GM23338 (cell line): ENCODE measurements at places on chromosomes 7 and 10.
A peak's percentile ranks its signal among the peaks of the same experiment; 100 is the strongest.

- no peaks in the 10 kb centered on the region for H3K36me3 ChIP-seq
- H3K4me3 ChIP-seq, result no peak overlapping the region
- no peaks in the 10 kb centered on the region for H3K4me1 ChIP-seq
Observed at GRCh38 chr7:134246347-134246746, 70.4 kb downstream of the SLC35B4 start.

DNA sequence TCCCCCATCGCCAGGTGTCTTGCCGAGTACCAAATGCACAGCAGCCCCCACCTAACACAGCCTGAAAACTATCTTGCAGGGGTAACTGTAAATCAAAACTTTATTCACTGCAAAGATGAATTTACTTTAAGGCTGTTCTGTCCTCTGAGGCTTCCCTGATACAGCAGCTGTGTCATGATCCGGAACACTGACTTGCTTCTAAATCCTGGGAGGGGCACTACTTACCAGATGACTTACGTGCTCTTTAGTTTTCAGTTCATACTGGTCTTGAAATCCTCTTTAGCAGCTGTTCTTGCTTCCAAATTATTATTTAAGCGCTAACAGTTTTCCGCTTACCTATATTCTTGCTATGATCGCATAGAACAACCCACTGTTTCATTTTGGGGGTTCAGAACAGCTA lies 4.9 kb downstream of the DYNC1I1 start:
- H3K27me3 ChIP-seq, result peaks cover 21% of the 10 kb centered on the region
- H3K4me1 ChIP-seq, result peaks cover 32% of the 10 kb centered on the region
- no peak overlapping the region for H3K27ac ChIP-seq
- DNase-seq, result no peak
- H3K36me3 ChIP-seq, result no peaks in the 10 kb centered on the region

DNA sequence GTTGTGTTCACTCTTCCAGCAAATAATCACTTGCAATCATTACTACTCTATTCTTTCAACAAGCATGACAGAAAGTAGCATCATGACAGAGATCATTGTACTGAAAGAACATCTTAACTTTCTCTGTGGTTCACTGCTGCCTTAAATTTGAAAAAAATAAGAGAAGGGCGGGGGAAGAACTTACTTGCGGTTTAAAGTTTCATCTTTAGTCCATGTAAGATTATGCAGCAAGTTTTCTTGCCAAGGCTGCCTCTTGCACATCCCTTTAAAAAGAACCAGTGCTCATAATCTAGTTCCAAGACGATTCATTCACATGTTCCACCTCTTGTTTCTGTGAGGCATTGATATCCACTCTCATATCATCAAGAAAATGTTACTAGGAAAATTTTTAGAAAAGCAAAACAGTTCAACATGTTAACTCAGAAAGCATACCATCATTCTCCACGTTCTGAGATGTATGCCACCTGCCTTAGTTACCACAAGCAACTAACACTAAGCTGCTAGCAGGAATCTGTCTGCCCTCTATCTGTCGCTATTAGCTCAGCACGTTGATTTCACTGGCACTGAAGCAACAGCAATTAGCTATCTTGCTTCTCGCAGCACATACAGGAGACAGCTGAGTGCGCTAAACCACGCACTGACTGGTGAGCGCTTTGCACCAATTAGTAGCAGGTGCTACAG lies at the start of gene PCDH15:
PCDH15 (minus strand) TSS at position 491 of the 681 bp plus-strand sequence. CDS start 136,969 bp downstream, outside the sequence.
- H3K27ac ChIP-seq, result no peak within 1 kb of the TSS
- H3K4me3 ChIP-seq, result no peak within 1 kb of the TSS
- H3K27me3 ChIP-seq, result no peaks in the 10 kb centered on the region
- DNase-seq, result peak; percentile 80
- H3K4me1 ChIP-seq, result peaks cover 15% of the 10 kb centered on the region; the same call in 1 of the 2 replicates

DNA sequence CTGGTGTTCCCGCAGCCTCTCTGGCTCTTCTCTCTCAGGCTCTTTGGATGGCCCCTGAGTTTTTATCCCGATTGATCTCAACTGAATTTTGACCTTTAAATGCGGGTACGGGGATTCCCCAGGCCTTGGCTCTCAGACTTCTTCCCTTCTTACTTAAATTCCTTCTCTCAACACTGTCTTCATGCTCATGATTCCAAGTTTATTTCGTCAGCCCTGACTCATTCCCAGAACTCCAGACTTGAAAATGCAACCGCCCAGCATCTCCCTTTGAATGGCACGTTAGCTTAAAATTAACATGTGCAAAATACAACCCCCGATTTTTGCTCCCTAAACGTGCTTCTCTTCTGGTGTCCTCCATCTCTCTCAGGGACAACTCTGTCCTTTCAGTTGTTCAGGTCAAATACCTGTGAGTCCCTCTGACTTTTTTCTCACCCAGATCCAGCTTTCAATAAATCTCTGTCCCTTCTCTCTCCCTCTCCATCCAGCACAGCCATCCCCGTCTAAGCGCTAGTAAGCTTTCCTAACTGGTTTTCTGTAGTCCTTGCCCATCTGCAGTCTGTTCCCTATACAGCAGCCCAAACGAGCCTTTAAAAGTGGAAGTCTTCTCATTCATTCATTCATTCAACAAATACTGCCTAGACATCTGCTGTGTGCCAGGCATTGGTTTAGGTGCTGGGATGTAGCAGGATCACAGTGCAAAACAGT lies 7.1 kb downstream of the HECW1 start:
- peak; percentile 38 for DNase-seq
- H3K4me3 ChIP-seq, result peak overlapping the region; percentile 1; the same call in 1 of the 2 replicates
- H3K27ac ChIP-seq, result 0 out of 2 replicates have a peak overlapping the region, but pooled peaks have one; percentile 70
- H3K27me3 ChIP-seq, result no peaks in the 10 kb centered on the region
- H3K4me1 ChIP-seq, result peaks cover 38% of the 10 kb centered on the region

- H3K36me3 ChIP-seq, result no peaks in the 10 kb centered on the region
- DNase-seq, result no peak
- no peak overlapping the region for H3K27ac ChIP-seq
- no peaks in the 10 kb centered on the region for H3K4me1 ChIP-seq
- H3K4me3 ChIP-seq, result no peak overlapping the region
Observed at GRCh38 chr10:44619975-44620374, 235.1 kb upstream of the CXCL12 start.

DNA sequence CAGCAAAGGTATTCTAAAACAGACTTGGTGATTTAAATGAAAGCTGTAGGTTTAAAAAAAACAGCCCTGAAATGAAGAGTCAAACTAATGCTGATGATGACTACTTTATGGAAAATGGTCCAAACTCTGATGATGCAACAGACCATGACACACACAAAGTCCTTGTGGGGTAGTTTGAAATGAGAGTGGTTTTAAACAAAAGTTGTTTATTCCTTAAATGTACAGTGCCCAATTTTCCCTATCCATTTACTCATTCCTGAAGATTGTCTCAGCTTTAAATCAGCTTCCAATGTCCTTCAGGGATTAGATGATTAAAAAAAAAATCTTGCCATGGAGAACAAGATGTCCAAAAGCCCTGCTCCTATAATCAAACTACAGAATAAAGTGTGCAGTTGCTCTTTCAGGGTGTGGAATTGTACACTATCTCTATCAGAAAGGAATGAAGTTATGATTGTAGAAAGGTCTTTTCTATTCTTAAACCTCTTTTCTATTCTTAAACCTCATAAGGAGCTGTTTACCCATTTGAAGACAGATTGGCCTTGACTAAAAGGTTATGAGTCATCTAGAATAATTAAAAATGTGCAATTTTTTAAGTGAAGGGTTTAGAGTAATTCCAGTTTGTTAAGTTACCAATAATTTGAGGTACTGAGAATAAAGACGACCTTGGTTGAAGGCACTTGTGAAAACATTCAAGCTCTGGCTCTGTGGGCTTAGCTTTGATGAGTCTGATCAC lies 70.2 kb upstream of the ITGA8 start:
- H3K4me1 ChIP-seq, result 0 out of 2 replicates have a peak, but pooled peaks cover 5% of the 10 kb centered on the region
- no peaks in the 10 kb centered on the region for H3K36me3 ChIP-seq
- DNase-seq, result no peak
- no peak overlapping the region for H3K4me3 ChIP-seq

DNA sequence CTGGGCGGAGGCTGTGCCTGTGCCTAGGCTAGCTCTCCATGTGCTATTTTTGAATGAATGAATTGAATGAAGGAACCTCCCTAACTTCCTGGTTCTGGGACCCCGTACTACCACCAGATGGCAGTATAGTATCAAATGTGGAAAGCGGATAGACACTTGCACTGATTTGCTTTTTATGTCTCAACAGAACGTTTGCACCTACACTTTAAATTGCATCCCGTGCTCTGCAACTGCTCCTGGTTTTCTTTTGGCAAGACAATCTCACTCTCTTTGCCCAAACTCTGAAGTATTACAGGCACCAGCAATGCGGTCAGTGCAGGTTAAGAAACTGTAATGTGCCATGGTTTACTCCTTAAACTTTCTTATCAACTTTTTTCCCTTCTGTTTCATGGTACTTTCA lies 6.5 kb downstream of the FZD8 start:
- H3K4me3 ChIP-seq, result no peak overlapping the region
- H3K4me1 ChIP-seq, result peaks cover 25% of the 10 kb centered on the region
- H3K36me3 ChIP-seq, result no peaks in the 10 kb centered on the region

- no peaks in the 10 kb centered on the region; the same call in 1 of the 2 replicates for H3K36me3 ChIP-seq
- no peak for DNase-seq
- no peak overlapping the region for H3K4me3 ChIP-seq
- H3K4me1 ChIP-seq, result no peaks in the 10 kb centered on the region
Observed at GRCh38 chr10:113320987-113321386, 231.9 kb upstream of the HABP2 start.

DNA sequence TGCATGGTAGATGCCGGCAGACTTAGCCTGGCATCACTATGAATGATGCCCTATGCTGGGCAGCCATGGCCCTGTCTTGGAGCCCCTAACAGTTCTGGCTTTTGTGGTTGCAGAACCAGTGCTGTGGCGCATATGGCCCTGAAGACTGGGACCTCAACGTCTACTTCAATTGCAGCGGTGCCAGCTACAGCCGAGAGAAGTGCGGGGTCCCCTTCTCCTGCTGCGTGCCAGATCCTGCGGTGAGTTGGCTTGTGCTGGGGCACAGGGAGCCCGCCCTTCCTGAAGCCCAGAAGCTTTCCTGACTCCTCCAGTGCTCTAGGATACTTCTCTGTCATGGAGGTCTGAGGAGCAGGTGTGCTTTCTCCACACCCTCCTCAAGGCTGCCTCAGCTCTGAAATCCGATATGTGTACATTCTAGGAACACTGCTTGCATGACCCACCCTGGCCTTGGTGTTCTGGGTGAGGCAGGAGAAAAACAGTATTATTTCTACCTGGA lies 25.6 kb upstream of the SH2D4B start:
- H3K27ac ChIP-seq, result no peak overlapping the region
- peaks cover 11% of the 10 kb centered on the region; the same call in 1 of the 2 replicates for H3K36me3 ChIP-seq
- no peak for DNase-seq
- H3K4me1 ChIP-seq, result no peaks in the 10 kb centered on the region
- H3K4me3 ChIP-seq, result no peak overlapping the region

DNA sequence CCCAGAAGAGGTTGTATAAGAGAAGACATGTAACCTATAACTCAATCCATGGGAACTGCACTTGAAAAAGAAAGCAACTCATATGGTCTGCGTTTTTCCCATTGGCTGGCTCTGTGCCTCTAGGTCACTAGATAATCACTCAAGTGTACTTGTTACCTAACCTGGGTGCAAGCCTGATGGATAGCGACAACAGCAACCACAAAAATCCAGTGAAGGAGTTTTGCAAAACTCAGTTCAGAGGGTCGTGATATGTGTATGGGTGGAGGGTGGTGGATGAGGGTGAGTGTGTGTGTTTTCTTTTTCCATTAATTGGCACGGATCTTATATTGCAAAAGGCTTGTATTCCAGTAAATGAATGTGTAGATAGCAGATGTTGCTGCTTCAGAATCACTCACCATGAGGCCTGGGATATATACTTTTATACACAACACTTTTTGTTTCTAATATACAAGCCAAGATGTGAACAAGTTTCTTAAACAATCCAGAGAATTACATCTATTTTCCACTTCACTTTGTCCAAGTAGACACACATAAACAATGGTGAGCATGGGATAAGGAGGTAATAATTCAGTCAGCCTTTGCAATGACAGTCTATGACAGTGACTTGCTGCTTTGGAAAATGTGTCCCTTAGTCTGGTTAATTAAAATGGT lies 286.9 kb upstream of the DKK1 start:
- peaks cover 16% of the 10 kb centered on the region; the same call in 1 of the 2 replicates for H3K36me3 ChIP-seq
- peaks cover 13% of the 10 kb centered on the region for H3K4me1 ChIP-seq
- no peak overlapping the region for H3K4me3 ChIP-seq

DNA sequence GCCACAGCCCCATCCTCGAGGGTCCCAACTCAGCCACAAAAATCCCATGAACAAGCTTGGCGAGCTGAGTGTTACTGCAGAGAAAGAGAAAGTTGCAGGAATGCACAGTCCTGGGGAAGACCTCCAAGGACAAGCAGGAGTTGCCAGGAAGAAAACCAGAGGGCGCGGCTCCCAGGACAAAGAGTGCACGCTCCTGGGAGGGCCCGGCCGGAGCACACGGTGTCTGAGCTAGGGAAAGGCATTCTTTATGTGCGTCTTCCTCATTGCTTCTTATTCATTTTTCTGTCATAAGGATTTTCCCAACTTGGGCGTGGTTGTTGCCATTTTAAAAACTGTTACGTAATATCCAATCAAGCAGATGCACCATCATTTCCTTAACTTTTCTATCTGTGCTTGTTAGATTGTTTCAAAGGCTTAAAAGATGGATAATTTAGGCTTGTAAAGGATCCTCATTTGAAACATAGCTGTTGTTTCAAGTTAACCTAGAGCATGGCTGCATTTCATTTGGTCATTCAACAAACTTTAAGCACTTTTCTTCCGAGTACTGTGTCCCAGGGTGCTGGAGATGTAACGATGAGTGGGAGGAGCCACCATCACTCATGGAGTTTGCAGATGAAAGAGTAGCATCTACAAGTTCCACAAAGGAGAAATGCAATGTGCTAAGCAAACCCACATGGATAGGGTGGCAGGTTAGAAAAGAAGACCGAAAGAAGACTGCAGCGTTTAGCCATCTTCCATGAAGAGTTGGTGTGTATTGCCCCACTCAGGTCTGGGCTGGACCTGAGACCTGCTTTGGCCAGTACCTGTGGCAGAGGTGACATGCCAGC lies 5.6 kb upstream of the CNPY1 start:
- H3K36me3 ChIP-seq, result no peaks in the 10 kb centered on the region
- H3K4me1 ChIP-seq, result no peaks in the 10 kb centered on the region
- no peak overlapping the region for H3K4me3 ChIP-seq

DNA sequence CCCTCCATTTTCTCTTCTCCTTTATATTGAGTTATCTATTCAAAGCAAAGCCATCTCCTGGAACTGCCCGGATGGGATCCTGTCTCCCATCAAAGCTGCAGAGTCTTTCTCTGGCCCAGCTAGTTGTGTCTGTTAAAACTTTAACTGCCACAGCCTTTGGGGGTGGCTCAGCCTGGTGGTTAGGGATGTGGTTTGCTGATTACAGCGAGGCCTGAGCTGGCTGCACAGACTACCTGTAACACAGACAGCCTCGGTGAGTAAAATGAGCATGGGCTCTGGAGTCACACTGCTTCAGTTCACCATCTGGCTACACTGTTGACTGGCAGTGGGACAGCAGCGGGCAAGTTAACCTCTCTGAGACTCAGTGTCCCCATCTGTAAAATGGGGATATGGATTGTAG lies 18.4 kb upstream of the HABP2 start:
- no peaks in the 10 kb centered on the region for H3K27me3 ChIP-seq
- no peak overlapping the region for H3K27ac ChIP-seq
- H3K36me3 ChIP-seq, result no peaks in the 10 kb centered on the region
- H3K4me1 ChIP-seq, result no peaks in the 10 kb centered on the region

GRCh38 chr10:77661674-77662073 lies 24.1 kb upstream of the KCNMA1 start:
- no peak overlapping the region for H3K4me3 ChIP-seq
- no peak overlapping the region for H3K27ac ChIP-seq
- H3K4me1 ChIP-seq, result no peaks in the 10 kb centered on the region
- no peaks in the 10 kb centered on the region for H3K27me3 ChIP-seq

GRCh38 chr10:78727251-78727650 lies 341.5 kb upstream of the ZMIZ1 start:
- no peaks in the 10 kb centered on the region for H3K36me3 ChIP-seq
- H3K4me3 ChIP-seq, result no peak overlapping the region
- no peak overlapping the region for H3K27ac ChIP-seq
- no peaks in the 10 kb centered on the region for H3K4me1 ChIP-seq
- no peak for DNase-seq
- no peaks in the 10 kb centered on the region for H3K27me3 ChIP-seq
